DMS53 (cell line): ENCODE measurements at places on chromosomes 3 and 15.

- no peak for DNase-seq
Measured at GRCh38 chr3:17678116-17678741, 64.2 kb downstream of the TBC1D5 start.

- DNase-seq, result no peak
Measured at GRCh38 chr15:35505809-35506208, 40.2 kb downstream of the DPH6 start.

DNA sequence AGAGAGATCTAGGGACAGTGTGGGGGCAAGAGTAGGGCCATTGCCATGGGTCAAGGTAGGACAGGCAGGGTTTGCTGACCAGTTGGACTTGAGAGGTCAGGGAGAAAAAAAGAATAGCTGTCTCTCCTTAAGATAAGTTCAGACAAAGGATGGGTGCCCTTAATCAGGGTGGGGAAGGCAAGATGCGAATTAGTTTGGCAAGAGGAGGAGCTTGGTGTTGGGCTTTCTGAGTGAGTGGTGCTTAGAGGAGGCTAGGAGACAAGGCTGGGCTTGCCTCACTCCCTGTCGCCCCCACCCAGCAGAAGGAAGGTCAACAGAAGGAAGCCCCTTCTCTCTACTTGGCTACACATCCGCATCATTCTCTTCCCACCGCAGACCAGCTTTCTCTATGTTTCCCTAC is 53.9 kb upstream of the CTDSPL start:
- DNase-seq, result no peak

- peak; percentile 94 for DNase-seq
Measured at GRCh38 chr3:42772670-42773408, at the start of gene CCDC13. Gene CCDC13, minus strand, starts transcription at chr3:42773253. Its CDS starts 14,908 bp downstream, at chr3:42758345.

DNA sequence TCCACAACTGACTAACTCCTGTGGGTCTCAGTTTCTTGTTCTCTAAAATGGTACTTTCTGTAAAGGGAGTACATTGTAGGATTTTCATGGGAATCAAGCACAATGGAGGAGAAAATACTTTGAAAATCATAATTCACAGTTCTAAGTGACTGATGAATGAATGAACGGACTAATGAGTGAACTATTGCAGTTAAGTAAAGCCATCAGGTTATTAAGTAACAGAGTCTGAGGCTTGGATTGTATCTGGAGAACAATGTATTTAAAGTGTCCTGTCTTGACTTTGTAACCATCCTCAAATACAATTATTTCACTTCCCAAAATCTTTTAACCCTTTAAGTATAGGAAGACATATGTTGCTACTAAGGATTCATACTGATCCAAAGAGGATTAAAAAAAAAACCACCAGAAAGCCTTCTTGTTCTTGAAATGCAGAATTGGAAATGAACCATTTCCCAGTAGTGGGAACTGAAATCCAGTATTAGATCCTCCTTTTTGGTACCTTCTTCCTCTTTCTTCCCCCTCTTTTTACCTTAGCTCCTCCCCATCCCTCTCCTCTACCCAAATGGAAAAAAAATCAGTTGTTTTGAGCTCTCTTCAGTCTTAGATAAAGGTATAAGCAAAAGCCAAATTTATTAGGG is 13.2 kb upstream of the BCL6 start:
- DNase-seq, result no peak

DNA sequence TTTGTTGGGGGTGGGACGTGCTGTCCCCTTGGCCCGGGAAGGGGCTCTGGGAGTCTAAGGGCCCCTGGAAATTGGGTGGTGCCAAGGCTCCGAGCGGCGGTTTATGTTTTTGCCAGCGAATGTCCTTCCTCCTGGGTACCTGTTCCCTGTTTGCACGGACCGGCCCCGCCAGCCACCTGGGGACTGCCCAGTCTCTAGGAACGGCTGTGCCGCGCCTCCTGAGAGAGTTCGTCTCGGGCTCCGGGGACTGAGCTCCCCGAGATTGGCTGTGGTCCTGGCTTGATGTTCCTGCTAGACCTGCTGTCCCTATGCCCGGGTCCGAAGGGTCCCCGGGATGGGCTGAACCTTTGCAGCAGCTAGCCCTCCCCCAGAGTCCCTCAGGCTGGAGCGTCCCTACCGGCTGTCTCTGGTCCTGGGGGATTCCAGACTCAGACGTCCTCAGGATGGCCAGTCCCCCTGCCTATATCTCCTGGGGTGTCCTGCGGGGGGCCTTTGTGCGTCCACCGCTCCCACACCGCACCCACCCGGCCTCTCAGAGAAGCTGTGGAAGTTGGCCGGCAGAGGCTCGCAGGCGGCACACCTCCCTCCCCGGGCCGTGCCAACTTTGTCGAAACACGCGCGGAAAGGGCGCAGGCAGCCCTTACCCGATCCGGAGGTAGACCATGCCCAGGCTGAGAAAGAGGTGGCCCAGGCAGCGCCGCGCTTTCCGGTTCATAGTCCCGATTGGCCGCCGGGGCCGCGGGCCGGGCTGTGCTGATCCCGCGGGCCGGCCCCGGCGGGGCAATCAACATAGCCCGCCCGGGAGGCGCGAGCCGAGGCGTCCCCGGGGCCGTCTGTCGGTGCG is 547 bp downstream of the WNT7A start:
- no peak for DNase-seq
